Muscle of back (tissue), 13 donors: ENCODE measurements at places on chromosomes 3 and 15. TPM values are rescaled to one million over a fixed set of nuclear protein-coding genes. Genes with fewer than 3 reads are reported as not detected.
A peak's percentile ranks its signal among the peaks of the same experiment; 100 is the strongest.

Gene EPHB1
- polyA plus RNA-seq, result 37.7 TPM

DNA sequence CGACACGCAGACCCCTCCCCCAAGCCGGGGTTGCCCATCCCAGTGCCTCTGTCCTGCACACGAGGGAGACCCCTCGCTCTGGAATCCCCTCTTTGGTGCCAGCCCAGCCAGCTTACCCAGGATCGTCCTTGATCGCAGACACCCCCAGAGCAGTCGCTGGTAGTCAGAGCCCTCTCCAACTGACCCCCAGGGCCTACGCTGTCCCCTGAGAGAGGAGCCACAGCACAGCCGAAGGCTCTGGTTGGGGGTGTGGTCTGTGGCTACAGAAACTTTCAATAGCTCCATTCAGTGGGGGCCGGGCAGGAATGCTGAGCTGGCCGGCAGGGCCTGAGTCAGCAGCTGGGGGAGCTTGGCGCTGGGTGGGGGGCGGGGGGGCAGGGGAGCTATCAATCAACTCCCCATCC lies at the start of gene LCTL:
LCTL (minus strand) TSS at position 258 of the 404 bp plus-strand sequence. CDS start 633 bp downstream, outside the sequence.
- DNase-seq, result peak; percentile 60

- DNase-seq, result no peak
Observed at GRCh38 chr15:45521596-45522327, 793 bp downstream of the SLC30A4 start.

DNA sequence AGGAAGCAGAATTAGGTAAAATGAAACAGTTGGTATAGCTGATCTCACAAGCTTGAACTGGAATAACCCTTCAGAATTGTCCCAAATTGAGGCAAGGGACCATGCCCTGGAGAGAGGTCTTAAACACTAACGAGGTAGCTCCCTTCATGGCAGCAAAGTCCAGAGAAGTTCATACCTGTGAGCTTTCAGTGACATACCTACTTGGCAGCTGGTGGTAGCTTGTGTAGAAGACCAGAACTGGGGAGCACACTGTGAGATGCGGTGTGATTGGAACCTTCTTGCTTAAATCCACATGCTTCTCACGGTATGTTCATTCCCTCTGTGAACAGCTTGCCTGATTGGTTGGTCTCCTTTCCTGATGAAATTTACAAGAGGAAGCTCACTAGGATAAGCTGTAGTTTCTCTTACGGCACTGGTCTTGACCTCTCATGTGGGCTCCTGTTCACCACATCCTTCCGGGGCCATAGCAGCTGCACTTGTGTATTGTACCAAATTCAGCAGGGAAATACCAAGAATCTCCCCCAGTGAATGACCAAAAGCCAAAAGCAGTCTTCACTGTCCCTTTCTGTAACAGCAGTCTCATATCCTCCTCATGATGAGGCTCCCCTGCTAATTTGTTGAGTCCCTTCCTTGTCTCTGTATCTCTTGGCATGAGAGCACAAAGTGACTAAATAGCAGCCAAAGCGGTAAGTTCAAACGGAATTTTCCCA lies 483.7 kb upstream of the FRG2C start:
- no peak for DNase-seq

- DNase-seq, result no peak
Observed at GRCh38 chr15:63822580-63822979, 11.2 kb downstream of the HERC1 start.

- DNase-seq, result peak; percentile 45
Observed at GRCh38 chr3:128426128-128426921, 40.4 kb downstream of the DNAJB8 start.

Gene TIPIN
- 12.2 TPM for polyA plus RNA-seq

DNA sequence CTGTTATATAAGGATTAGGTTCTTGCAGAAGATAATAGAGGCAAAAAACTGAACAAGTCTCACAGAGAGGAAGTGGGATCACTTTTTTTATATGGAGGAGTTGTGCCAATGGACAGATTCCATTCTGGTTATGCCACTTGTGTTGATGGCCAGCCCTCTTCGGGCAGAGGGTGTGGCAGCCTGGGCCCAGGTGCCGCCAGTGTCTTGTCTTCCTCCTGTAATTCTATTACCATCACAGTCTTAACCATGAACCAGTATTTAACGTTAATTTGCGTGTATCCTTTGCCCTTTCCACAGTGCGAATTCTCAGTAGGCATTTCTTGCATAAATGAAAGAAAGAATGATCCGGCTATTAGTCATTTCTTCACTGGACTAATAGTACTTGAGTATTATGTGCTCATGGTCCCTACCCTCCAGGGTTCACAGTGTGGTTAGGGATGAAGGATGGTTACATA lies 7.0 kb upstream of the USP4 start:
- no peak for DNase-seq

GRCh38 chr3:117003501-117003900 lies 293.9 kb downstream of the TUSC7 start:
- DNase-seq, result no peak

GRCh38 chr3:43923104-43923882 lies 232.6 kb downstream of the ABHD5 start:
- DNase-seq, result no peak

GRCh38 chr15:61935493-61935892 lies 124.8 kb downstream of the VPS13C start:
- no peak for DNase-seq

Gene CPN2
- polyA plus RNA-seq, result 0.07 TPM

GRCh38 chr3:184652465-184652864 lies 59.4 kb downstream of the MAGEF1 start:
- no peak for DNase-seq

Gene SLC51A
- polyA plus RNA-seq, result 6.3 TPM

DNA sequence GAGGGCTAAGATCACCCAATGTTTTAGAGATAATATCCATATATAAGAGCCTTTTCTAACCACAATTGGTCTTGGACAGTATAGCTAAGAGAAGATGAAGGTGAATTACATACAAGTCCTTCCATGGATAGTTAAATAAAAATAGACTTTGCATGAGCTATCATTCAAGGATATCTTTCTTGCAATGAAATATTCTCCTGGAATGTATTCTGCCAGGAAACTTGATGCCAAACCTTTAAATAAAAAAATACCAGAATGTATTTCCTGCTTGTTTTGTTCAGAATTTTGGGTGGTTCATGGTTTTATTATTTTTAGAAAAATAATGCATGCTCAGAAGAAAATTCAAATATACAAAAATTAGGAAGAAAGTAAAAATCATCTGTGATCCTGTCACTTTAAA lies 88.8 kb upstream of the PPIB start:
- DNase-seq, result no peak

DNA sequence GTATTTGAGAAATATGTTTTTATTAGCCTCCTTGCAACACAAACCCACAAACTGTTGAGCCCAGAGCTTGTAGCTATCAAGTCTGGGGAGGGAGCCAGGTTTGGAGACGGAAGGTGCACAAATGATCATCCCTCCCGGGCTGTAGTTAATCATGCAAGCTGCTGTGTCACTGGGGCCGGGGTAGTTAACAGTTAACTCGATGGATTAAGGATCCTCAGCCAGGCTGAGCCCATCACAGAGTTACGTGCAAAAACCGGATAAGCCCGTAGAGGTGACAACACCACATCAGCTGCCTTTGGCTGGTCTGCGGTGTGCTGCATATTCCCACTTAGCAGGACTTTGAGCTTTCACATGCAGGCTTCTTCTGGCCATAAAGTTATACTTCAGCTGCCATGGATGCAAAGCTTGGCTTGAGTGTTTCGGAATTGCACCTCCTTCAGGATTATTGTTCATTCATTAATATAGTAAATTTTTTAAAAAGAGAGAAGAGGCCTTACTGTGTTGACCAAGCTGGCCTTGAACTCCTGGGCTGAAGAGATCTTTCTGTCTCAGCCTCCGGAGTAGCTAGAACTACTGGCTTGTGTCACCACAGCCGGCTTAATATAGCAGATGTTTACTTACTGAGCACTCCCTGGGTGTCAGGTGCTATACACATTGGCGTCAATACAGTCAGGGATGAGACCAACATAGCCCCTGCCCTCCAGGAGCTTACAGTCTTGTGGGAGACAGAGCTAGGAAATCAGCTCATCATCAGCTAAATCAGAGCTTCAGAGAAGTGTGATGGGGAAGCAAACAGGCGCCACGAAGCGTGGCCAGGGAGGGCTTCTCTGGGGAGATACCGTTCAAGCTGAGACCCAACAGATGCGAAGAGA lies 226.8 kb upstream of the BHLHE40 start:
- DNase-seq, result no peak
